Activated T-cell treated with anti-CD3 and anti-CD28 coated beads, Interleukin-2, amount 50 U/mL, for 72 hours (primary cell): ENCODE measurements at places on chromosomes 5 and 9. TPM values are rescaled to one million over a fixed set of nuclear protein-coding genes. Genes with fewer than 3 reads are reported as not detected.

DNA sequence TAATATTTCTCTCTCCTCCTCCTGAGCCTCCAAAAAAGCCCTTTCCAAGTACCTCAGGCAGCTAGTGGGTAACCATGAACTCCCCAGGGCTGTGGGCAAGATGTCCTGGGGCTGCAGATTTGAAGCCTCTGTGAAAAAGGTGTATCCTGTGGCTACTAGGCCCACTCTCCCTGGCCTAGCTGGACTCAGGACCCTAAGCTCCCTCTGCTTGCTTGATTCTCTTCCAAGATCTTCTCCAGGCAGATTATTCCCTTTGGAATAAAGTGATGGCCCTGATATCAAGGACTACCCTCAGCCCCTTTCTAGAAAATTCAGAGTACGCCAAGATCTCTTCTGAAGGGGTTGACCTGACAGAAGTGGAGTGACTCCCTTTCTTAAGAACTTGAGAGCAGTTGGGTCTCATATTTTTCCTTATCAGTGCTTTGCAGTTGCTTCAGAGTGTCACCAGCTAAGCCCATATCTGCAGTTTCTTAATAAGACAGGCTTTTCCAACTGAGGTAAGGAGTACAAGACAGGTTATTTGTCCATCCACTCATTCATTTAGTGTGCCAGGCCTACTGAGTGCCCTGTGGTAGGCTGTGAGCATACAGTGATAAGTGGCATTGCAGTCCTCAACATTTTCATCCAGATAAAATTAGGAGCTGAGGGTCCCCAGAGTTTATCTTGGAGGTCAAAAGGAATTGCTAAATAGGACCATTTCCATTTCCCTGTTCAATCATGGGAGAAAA lies 42.5 kb downstream of the CYSTM1 start:
- no peak for DNase-seq
- peaks cover 1% of the 10 kb centered on the region for H3K36me3 ChIP-seq
- no peaks in the 10 kb centered on the region for H3K27me3 ChIP-seq
- H3K4me3 ChIP-seq = no peak overlapping the region
- no peak overlapping the region for H3K27ac ChIP-seq
- peaks cover 32% of the 10 kb centered on the region for H3K4me1 ChIP-seq

DNA sequence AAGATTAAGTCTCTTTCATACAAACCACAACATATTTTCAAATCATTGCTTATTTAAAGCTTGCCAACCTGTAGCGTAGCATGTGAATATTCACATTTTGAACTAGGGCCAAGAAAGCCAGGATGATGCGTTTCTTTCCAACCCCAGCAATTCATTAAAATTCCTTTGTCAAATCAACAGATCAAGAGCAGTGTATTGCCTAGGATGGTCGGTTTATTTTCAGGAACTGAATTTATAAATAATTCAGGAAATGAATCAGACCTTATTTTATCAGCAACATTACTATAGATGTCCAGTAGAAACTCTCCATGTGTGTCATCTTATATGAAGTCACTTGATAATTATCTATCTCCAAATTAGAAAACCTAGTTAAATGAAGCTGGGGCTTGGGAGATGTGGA lies 13.2 kb upstream of the AUH start:
- no peak overlapping the region for H3K4me3 ChIP-seq
- H3K27me3 ChIP-seq = peaks cover 20% of the 10 kb centered on the region
- no peak overlapping the region for H3K27ac ChIP-seq
- no peak for DNase-seq

The PCDHGA1 gene
- total RNA-seq = 0.05 TPM

The SPINK13 gene
- total RNA-seq = not detected

The GEMIN5 gene
- 14.4 TPM for total RNA-seq

- peaks cover 43% of the 10 kb centered on the region for H3K4me1 ChIP-seq
- no peaks in the 10 kb centered on the region for H3K27me3 ChIP-seq
- no peaks in the 10 kb centered on the region for H3K36me3 ChIP-seq
- no peak for DNase-seq
- H3K4me3 ChIP-seq = peak overlapping the region; percentile 25
- H3K27ac ChIP-seq = peak overlapping the region; percentile 65
Observed at GRCh38 chr9:93037476-93037971, 21.0 kb upstream of the SUSD3 start.

DNA sequence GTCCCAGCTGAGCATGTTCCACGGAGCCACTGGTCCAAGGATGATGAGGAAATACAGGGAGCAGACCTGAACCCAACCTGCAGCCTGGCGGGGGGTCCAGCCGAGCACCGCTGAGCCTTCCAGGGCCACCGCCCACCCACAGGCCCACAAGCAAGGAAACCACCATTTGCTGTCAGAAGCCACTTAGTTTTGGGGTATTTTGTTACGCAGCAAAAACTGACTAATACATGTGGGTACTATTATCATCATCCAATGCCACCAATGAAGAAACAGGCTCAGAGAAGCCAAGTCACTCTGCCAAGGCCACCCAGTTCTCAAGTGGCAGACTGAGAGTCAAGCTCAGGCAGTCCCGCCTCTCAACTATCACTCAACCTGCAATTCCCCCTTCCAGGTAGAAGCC lies 48.0 kb upstream of the RXRA start:
- no peak for DNase-seq
- H3K27ac ChIP-seq = no peak overlapping the region
- no peaks in the 10 kb centered on the region for H3K4me1 ChIP-seq
- H3K27me3 ChIP-seq = no peaks in the 10 kb centered on the region
- no peaks in the 10 kb centered on the region for H3K36me3 ChIP-seq

- H3K4me3 ChIP-seq = no peak overlapping the region
- H3K36me3 ChIP-seq = peaks cover 23% of the 10 kb centered on the region
- H3K4me1 ChIP-seq = peaks cover 45% of the 10 kb centered on the region
- no peak for DNase-seq
- H3K27me3 ChIP-seq = no peaks in the 10 kb centered on the region
Observed at GRCh38 chr5:32147959-32148358, 26.2 kb downstream of the GOLPH3 start.

GRCh38 chr5:1565737-1566734 lies 42.3 kb upstream of the LPCAT1 start:
- no peak for DNase-seq
- H3K27me3 ChIP-seq = peaks cover 6% of the 10 kb centered on the region
- peaks cover 12% of the 10 kb centered on the region for H3K36me3 ChIP-seq
- H3K4me1 ChIP-seq = no peaks in the 10 kb centered on the region
- no peak overlapping the region for H3K27ac ChIP-seq
- no peak overlapping the region for H3K4me3 ChIP-seq

- H3K27ac ChIP-seq = no peak overlapping the region
- peaks cover 6% of the 10 kb centered on the region for H3K4me1 ChIP-seq
- no peak for DNase-seq
- peaks cover 36% of the 10 kb centered on the region for H3K27me3 ChIP-seq
- H3K4me3 ChIP-seq = no peak overlapping the region
- H3K36me3 ChIP-seq = no peaks in the 10 kb centered on the region
Observed at GRCh38 chr9:38689678-38690077, 30.3 kb downstream of the FAM240B start.

- no peak overlapping the region for H3K27ac ChIP-seq
- H3K27me3 ChIP-seq = peaks cover 87% of the 10 kb centered on the region
- no peak for DNase-seq
- H3K36me3 ChIP-seq = peaks cover 2% of the 10 kb centered on the region
- H3K4me1 ChIP-seq = peaks cover 61% of the 10 kb centered on the region
Observed at GRCh38 chr9:93950619-93951601, 4.2 kb downstream of the BARX1 start.

The ODF2 gene
- total RNA-seq = 64.8 TPM

DNA sequence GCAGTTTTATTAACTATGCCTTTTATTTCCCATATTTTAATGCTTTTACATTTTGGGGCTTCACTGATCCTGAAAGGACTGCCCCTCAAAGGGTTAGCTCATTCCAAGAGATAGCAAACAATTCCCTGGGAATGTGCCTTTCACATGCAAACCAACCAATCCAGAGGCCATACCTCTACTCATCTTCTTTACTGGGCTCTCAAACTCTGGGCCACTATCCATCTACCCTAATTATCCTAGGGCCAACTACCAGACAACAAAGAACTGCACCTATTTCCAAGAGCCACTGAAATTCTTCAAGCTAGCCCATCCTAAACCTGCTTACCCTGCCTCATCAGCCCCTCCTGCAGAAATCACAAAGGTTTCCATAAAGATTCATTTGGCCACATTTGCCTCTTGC lies 364.7 kb downstream of the CDH12 start:
- no peaks in the 10 kb centered on the region for H3K27me3 ChIP-seq
- H3K36me3 ChIP-seq = no peaks in the 10 kb centered on the region
- DNase-seq = no peak
- no peak overlapping the region for H3K4me3 ChIP-seq
- no peaks in the 10 kb centered on the region for H3K4me1 ChIP-seq
- no peak overlapping the region for H3K27ac ChIP-seq

The CSF1R gene
- total RNA-seq = 1.8 TPM

GRCh38 chr5:40605295-40605958 lies 74.3 kb upstream of the PTGER4 start:
- no peak for DNase-seq
- H3K4me1 ChIP-seq = peaks cover 21% of the 10 kb centered on the region
- H3K27ac ChIP-seq = peak overlapping the region; percentile 80
- no peaks in the 10 kb centered on the region for H3K27me3 ChIP-seq

The IFNA7 gene
- total RNA-seq = not detected

The SEMA6A gene
- 0.50 TPM for total RNA-seq

The SLC34A3 gene
- 0.14 TPM for total RNA-seq

The GABRB2 gene
- total RNA-seq = not detected

- no peak overlapping the region for H3K27ac ChIP-seq
- no peak for DNase-seq
- no peaks in the 10 kb centered on the region for H3K4me1 ChIP-seq
- no peak overlapping the region for H3K4me3 ChIP-seq
Observed at GRCh38 chr5:155885199-155885598, 441.8 kb upstream of the SGCD start.

- H3K27ac ChIP-seq = no peak overlapping the region
- H3K27me3 ChIP-seq = no peaks in the 10 kb centered on the region
- DNase-seq = no peak
Observed at GRCh38 chr5:154701181-154701580, 54.0 kb upstream of the LARP1 start.

GRCh38 chr5:9013147-9013546 lies 532.7 kb downstream of the SEMA5A start:
- no peak for DNase-seq
- H3K4me1 ChIP-seq = no peaks in the 10 kb centered on the region
- H3K36me3 ChIP-seq = no peaks in the 10 kb centered on the region
- no peak overlapping the region for H3K4me3 ChIP-seq

- H3K4me3 ChIP-seq = no peak overlapping the region
- H3K4me1 ChIP-seq = no peaks in the 10 kb centered on the region
- H3K27ac ChIP-seq = no peak overlapping the region
- no peaks in the 10 kb centered on the region for H3K27me3 ChIP-seq
Observed at GRCh38 chr5:164627021-164627420, 1121.6 kb downstream of the MAT2B start.

The ORM1 gene
- total RNA-seq = not detected

The LHX2 gene
- not detected for total RNA-seq

The IL9 gene
- 22.7 TPM for total RNA-seq

GRCh38 chr9:137757613-137758029 lies 120.0 kb upstream of the CACNA1B start:
- H3K27ac ChIP-seq = peak overlapping the region; percentile 81
- peak; percentile 53 for DNase-seq
- peaks cover 19% of the 10 kb centered on the region for H3K36me3 ChIP-seq

DNA sequence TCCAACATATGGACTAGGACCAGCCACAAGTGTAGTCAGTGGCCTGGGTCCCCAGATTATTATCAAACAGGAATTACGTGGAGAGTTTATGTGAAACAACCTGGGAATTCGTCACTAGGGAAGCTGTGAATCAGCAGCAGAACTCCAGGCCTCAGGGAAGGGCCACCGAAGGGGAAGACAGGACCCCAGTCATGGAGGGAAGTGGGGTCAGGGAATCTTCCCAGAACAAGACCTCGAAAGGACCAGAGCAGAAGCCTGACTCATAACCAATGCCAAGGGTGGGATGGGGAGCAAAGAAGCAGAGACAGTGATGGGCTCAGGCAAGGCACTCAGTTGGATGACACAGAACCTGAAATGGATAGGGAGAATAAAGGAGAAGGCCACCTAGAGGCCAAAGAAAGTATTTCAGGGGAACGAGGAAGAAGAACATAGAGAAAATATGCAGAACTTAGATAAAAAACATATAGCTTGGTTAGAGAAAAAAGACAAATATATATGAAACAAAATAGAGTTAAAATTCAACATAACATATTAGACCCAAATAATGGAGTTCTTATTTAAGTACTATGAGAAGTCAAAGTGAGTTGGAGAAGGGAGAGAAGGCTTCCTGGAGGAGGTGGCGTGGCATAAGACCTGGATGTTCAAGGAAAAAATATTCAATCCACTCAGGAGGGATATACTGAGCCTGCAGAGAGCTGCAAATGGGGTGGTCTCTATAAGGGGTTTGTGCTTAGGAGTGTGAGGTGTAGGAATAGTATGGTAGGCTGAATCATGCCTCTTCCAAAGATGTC lies 66.7 kb upstream of the CAST start:
- H3K27ac ChIP-seq = peak overlapping the region; percentile 43
- peak; percentile 34 for DNase-seq
- no peaks in the 10 kb centered on the region for H3K36me3 ChIP-seq

GRCh38 chr9:17083258-17083657 lies 51.6 kb upstream of the CNTLN start:
- H3K27ac ChIP-seq = no peak overlapping the region
- H3K4me1 ChIP-seq = no peaks in the 10 kb centered on the region
- no peak for DNase-seq
- no peaks in the 10 kb centered on the region for H3K36me3 ChIP-seq
- H3K4me3 ChIP-seq = no peak overlapping the region
- no peaks in the 10 kb centered on the region for H3K27me3 ChIP-seq

GRCh38 chr5:94693043-94693822 lies 74.8 kb downstream of the SLF1 start:
- H3K27ac ChIP-seq = peak overlapping the region; percentile 15
- H3K4me3 ChIP-seq = no peak overlapping the region
- no peaks in the 10 kb centered on the region for H3K4me1 ChIP-seq
- no peak for DNase-seq

GRCh38 chr5:107812570-107813141 lies 141.9 kb upstream of the EFNA5 start:
- no peak overlapping the region for H3K4me3 ChIP-seq
- DNase-seq = no peak
- H3K27ac ChIP-seq = no peak overlapping the region
- H3K4me1 ChIP-seq = no peaks in the 10 kb centered on the region

- no peaks in the 10 kb centered on the region for H3K27me3 ChIP-seq
- DNase-seq = no peak
- H3K27ac ChIP-seq = no peak overlapping the region
- no peaks in the 10 kb centered on the region for H3K4me1 ChIP-seq
- H3K36me3 ChIP-seq = no peaks in the 10 kb centered on the region
Observed at GRCh38 chr5:174777111-174777510, 52.7 kb downstream of the MSX2 start.

- DNase-seq = no peak
- H3K27me3 ChIP-seq = no peaks in the 10 kb centered on the region
- no peak overlapping the region for H3K27ac ChIP-seq
- peak overlapping the region; percentile 33 for H3K4me3 ChIP-seq
Observed at GRCh38 chr5:32018476-32019436, 155.4 kb downstream of the GOLPH3 start.
